Activated T-helper 9 cell treated with anti-CD3 and anti-CD28 coated beads, Interleukin-2, amount 50 U/mL, for 16 hours (primary cell): ENCODE measurements at places on chromosomes 7 and 10.

GRCh38 chr7:21427871-21428658 lies at the start of gene SP4:
Gene SP4, plus strand, starts transcription at chr7:21428083. Its CDS starts 169 bp downstream, at chr7:21428252.
- DNase-seq, result peak; percentile 95

- DNase-seq, result no peak
These were observed 11.8 kb upstream of the GDF10 start for GRCh38 chr10:47288236-47288635.

DNA sequence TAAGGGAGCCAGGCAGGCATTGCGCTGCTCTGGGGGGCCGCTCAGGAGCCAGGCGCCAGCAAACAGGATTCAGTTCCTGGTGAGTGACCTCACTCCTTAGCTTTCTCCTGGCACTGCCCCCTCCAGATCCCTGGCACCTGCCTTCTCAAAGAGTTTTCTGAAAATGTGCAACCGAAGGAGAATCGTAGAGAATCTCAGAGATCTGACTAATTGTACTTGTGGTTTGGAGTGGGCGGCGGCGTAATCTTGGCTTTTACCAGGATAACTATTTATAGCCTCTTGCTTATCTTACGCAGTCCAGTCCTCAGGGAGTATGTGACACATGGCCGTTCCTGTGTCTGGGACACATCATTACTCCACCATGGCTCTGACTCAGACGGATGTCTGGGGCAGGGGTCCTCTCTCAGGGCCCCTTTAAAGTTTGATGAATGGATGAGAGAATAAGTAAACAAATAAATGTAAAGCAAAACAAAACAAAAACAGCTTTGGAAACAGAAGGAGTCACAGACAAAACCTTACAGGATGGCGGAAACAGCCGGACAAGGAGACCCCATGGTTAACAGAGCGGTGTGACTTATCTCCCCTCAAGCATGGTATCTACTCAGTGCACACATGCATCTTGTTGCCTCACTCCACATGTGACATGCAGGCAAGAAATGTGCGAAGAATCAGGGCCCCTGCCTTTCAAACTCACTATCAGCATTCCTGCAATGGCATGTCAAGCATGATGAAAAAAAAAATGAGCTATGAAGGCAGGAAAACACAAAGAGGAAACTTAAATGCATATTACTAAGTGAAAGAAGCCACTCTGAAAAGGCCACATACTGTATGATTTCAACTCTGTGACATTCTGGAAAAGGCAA lies 99.7 kb downstream of the TNS3 start:
- no peak for DNase-seq

DNA sequence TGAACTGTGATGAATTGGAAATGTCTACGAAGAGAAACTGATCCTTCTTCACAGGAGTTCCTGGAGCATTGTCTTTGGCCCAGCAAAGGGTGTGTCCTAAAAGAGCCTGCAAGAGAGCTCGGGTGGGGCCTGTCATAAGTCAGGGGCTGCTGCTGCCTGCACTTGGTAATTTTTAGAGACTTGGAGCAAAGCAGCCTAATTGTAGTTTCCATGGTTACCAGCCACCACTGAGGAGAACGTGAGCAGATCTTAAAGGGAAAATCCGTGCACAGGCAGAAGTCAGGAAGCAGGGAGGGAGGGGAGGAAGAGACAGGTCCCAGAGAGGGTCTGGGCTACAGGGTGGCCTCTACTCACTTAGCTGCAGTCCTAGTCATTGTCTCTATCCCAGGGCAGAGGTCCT lies 463.6 kb downstream of the PLXNA4 start:
- no peak for DNase-seq

- DNase-seq, result no peak
These were observed 14.1 kb downstream of the BMPR1A start for GRCh38 chr10:86770412-86770960.

DNA sequence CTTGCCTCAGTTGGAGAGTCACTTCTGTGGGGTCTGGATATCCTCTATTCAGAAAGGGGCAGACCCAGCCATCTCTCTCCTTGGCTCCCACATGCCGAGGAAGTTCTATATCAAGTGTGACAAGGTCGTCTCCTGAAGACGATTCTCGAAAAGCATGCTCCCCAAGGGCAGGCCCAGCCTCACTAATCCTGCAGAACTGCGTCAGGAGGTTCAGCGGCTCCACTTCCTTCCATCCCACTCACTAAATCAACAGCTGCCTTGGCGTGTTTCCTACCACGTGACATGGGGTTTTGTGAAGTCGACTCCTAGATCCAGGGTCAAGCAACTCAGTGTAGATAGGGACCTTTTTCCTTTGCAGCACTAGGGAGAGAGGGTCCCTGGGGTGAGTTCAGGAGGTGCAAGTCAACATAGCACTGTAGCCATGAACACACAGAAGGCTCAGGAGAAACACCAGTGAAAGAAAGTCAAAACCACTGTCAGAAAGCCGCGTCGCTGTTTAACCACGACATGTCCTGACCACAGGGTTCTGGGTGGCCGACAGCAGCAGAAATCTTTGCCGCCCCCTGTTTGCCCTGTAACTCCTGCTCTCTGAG lies 156.4 kb downstream of the PRPF18 start:
- no peak for DNase-seq

DNA sequence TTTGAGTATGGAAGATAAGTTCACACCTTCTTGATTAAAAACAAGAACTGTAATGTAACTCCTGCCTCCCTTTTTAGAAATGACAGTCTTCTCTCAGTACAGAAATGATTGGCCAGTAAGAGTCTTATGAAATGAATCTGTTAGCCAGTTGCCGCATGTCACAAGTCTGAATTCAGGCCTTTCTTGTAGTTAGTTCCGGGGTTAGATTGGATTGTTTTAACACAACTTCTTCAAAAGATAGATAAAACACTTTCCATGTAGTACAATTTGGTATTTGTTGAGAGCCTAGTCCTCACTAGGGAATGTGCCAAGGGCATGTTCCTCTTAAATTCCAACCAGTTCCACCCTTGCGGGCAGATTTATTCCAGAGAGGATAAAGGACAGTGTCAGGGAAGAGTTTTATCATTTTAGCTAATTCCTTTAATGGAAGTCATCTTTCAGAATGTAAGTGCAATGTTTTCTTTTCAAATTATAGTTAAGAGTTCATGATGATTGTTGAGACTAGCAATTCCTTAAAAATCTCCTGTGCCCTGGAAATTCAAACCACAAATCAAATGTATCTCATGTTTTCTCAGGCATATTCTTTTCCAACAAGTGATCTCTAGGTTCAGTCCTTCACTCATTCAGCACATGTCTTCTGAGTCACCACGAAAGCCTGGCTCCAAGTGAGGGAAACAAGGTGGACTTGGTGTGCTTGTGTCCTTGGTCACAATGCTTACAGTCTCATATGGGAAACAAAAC lies 4.1 kb downstream of the FHIP2A start:
- no peak for DNase-seq

DNA sequence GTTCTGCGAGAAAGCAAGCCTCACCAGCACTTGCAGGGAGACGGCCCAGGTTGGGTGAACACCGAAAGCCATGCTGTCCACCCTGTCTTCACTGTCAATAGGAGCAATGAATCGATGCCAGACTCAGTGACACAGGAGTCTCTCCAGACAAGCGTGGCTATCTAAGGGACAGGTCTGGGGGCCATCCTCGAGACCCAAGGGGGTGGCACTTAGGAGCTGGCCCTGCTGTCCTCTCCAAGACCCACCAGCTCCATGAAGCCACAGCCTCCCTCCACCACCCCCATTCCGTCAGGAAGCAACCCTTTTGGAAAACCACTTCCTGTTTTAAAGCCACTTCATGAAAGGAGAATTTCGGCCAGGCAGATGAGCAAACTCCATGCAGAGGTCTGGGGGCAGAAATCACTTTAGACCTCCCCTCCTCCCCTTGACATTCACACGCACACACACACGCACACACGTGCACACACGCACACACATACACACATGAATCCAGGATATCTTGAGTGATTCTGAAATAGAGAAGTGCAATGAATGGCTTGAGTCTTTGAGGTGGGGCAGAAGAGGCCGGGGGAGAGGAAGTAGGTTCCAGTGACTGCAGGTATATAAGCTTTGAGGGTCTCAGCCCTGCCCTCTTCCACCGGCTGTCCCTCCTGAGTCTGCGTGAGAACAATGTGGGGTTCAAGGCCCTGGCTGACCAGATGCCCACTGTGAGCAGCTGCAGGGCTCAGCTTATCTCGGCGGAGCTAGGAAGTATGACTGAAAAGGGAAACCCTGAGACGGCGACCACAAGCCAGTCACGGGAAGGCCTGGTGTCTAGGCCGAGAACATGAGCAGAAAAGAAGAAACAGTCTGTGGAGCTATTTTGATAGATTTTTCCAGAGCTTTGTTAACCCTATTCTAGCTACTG lies 25.0 kb downstream of the RGS10 start:
- no peak for DNase-seq

- DNase-seq, result no peak
These were observed 383.4 kb upstream of the ADARB2 start for GRCh38 chr10:2120746-2121145.

DNA sequence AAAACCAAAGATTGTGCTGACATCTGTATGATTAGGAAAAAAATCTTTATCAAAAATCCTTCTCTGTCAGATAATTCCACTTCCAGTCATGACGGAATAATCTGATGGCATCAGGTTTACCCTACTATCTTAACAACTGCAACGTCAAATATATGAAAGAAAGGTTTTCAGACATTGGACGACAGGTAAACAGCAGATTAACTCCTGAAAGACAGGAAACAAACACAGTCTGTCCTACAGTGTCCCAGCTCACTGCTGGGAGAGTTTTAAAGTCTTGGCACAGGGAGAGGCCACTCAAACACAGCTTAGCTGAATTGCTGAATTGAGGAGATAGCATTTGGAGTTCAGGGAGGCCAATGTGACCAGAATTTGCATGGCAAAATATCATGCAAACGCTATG lies 186.3 kb upstream of the KCTD7 start:
- no peak for DNase-seq

GRCh38 chr7:24656608-24657007 lies 83.4 kb downstream of the PALS2 start:
- no peak for DNase-seq

DNA sequence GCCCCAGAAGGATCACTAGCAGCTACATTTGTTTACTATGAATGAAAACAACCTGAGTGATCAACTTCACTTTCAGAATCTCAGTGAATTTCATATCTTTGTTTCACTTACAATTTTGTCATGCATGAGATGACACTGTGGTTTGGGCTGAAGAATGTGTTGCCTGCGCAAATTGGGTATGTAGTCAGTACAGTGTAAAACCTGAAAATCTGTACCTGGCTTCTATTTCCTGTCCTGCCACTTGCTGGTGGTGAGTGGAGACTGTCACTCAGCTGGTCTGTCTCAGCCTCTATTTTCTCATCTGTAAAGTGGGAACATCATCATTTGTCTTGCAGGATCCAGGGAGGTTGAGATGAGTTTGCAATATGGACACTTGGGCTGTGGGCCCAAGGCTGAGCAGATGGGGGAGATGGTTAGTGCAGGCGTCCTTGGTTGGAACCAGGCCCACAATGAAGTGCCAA lies 118.0 kb downstream of the WDFY4 start:
- DNase-seq, result no peak

GRCh38 chr7:40329601-40330153 lies 194.9 kb downstream of the SUGCT start:
- DNase-seq, result no peak

DNA sequence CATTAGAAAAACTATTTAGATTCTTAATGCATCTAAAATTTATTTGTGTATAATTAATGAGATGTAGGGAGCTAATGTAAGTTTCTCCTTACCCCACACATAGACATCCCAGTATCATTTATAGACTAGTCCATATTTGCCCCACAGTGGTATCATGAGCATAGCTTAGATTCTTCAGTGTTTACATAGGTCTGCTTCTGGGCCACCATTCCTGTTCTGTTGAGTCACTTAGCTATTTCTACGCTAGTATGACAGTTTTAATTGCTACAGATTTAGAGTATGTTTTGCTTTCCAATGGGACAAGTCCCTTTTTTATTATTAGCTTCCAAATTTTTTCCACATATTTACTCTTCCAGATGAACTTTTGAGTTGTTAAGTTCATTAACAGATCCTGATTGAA lies 69.4 kb downstream of the MCMBP start:
- no peak for DNase-seq

DNA sequence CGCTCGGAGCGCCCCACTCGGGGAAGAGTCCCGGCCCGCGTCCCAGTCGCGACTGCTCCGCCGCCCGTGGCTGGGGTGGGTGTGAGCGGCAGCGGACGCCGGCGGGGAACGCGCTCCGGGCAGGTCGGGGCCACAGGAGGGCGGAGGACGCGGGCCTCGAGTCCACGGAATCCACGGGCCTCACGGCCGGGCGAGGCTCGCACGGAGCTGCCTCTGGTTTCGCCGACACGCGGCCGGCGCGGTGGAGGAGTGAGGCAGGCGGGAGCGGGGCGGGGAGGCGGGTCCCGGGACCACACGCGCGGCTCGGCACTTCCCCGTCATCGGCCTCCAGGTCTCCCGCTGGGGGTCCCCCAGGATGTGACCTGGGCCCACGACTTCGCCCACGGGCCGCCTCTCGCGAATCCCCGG lies 533 bp upstream of the NKX6-2 start:
- DNase-seq, result no peak

DNA sequence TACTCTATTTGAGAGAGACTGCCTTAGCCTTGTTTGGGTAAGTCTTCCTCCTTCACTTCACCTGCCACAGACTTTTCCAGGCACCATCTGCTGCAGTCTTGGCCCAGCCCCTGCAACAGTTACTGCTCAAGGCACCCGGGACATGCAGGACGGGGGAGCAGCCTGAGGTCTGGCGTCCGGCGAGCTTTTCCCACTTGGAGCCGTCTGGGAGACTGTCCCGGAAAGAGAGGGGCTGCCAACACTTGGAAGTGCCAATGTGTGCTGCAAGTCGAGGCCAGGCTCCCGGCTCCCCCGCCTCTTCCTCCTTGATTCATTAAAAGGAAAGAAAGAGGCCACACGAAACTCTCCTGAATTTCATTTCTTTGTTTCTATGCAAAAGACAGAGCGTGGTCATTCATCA lies 13.7 kb downstream of the HTRA1 start:
- no peak for DNase-seq

DNA sequence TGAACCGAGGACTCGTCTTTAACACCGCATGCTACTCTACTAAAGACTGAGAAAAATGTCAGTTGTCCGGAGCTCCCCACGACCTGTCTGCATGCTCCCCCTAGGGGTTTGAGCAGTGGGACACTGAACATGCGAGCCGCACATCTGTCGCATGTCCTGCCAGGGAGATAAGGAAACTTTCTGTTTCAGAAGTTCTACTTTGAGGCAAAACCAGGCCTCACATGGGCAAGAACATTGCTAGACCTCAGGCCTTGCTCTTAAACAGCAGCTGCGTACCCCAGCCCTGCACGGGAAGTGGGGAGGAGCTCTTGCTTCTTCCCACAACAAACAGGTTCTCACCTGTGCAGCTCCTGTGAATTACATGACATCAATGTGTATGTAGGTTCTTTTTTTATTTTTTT lies 30.3 kb upstream of the HERPUD2 start:
- peak; percentile 19 for DNase-seq

GRCh38 chr7:18520450-18521235 lies 25.1 kb downstream of the HDAC9 start:
- no peak for DNase-seq
